ENCODE measurements at places on chromosomes 2 and 18.

- DNase-seq, result no peak
Measured at GRCh38 chr18:44742718-44743311, 62.1 kb downstream of the SETBP1 start.

DNA sequence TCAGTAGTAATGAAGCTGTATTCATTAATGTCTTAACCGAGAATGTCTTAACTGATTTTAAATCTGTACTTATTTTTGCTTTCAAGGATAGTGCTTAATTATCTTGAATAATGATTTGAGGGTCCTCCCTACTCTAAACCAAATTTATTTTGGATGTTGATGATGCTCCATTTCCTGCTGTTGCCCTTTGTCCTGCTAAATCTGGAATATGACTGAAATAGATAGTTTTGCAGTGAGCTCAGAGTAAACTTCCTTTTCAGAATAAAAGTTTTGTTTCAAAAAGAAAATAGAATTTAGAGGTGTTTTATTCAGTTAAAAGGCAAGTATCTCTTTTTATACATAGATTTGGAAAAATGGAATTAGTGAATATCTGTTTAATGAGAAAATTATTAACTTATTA lies 8.1 kb downstream of the NBEAL1 start:
- DNase-seq, result no peak

DNA sequence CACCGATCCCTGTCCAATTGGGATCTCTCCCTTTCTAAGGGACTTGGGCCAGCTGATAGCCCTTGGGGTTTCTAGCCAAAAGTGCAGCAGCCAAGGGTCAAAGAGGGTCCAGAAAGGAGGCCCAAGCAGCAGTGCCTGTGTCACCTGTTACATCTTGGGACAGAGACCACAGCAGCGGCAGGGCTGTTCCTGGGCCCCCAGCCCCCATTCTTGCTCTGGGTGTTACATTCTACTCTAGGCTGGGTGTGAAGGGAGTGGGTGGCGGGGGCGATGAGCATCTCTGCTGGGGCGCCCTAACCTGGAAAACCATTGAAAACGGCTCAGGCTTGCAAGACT lies 1.2 kb downstream of the PAX3 start:
- DNase-seq, result no peak

DNA sequence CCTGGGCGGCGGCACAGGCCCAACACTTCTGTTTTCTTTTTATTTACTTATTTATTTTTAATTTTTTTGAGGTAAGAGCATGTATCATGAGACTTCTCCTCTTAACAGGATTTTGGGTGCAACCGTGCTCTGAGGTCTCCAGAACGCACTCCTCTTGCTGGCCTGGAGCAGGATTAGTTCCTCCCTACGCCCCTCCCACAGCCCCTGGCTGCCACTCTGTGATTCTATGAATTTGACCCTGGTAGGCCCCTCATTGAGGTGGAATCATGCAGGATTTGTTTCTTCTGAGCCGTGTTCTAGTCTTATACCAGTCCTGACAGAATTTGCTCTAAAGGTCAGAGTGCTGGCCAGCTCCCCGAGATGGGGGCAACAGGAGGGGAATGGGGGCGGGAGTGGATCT lies 106.5 kb upstream of the HS6ST1 start:
- no peak for DNase-seq

DNA sequence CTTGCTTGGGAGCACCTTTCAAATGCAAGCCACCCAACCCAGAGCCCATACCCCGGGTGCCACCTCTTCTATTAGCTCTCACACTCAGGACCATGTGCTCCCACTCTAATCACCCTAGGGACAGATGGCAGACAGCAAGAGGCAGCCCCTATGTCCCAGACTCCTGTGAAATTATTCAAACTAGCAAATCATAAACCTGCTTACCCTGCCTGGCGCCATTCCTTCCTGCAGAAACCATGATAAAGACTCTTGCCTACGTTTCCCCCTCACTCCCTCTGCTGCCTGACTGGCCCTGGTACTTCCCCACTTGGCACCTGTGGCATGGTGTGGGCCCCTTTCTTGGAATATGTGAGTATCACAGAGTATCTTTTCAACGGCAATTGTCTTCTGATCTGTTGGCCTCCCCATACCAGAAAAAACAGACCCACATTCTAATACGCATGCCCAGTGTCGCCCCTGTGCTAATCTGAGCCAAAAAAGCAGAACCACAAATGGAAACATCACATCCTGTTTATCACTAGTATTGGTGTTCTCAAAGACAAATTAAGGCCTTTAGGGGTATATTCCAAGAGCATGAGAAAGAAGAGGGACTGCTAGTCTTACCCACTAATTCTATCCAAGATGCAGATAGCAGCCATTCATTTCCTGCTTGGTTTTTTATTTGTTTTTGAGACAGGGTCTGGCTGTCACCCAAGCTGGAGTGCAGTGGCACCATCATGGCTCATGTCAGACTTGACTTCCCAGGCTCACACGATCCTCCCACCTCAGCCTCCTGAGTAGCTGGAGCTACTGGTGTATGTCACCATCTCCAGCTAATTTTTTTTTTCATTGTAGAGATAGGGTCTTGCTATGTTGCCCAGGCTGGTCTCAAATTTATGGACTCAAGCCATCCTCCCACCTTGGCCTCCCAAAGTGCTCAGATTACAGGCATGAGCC lies 44.1 kb upstream of the TTC39C start:
- DNase-seq, result peak; percentile 25

DNA sequence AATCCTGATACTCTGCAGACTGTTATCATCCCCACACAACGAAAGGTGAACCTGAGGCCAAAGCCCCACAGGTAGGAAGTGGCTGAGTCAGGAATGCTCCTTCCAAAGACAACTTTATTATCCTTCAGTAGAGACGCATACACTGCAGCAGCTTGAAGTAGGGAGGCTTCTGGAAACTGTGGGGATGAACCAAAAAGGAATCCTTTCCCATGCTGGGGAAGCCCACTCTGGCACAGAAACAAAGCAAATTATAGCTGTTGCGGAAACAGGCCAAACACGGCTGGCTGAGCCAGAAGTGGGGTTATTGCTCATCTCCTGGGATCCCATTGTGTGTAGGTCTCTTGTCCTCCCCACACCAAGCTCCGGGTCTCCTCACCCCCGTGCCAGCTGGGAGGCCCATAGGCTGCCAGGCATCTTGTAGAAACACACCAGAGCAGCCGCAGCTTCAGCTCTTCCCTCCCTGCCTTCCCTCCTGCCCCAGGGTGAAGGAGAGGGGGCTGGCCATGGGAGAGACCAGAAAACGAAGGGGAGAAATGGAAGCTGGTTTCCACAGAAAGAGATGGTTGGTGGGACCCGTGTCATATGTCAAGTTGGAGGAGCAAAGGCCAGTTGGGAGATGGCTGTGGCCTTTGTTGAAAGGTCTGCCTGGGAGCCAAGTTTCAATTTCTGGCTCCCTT lies 176.9 kb upstream of the NABP1 start:
- no peak for DNase-seq

DNA sequence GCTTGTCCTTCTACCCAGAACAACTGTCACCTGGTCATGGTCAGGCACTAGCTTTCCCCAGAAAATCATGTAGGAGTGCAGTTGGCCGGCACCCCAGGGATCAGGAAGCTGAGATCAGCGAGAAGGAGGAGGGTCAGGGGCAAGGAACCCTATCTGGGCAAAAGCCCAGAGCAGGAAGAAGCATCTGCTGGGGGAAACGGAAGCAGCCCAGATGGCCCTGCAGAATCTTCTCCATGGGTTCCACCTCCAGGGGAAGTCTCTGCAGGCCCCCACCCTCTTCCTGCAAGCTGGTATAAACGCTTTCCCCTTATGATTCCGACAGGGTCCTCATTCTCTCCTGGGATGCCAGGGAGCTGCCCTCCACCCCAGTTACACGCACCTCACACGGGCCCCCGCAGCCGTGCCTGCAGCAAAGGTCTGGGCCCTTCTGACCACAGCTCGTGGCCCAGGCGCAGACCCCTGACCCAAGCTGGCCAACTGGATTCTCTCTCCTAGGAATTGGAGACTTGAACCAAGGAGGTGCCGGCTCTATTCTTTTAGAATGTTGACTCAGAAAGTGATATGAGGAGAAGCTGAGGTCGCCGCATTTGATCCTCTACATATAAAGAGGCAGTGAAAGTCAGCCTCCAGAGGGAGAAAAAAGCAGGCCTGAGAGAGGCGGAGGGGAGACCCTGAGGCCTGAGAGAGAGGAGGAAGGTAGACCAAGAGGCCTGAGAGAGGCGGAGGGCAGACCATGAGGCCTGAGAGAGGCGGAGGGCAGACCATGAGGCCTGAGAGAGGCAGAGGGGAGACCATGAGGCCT lies 71.0 kb downstream of the STPG4 start:
- no peak for DNase-seq

DNA sequence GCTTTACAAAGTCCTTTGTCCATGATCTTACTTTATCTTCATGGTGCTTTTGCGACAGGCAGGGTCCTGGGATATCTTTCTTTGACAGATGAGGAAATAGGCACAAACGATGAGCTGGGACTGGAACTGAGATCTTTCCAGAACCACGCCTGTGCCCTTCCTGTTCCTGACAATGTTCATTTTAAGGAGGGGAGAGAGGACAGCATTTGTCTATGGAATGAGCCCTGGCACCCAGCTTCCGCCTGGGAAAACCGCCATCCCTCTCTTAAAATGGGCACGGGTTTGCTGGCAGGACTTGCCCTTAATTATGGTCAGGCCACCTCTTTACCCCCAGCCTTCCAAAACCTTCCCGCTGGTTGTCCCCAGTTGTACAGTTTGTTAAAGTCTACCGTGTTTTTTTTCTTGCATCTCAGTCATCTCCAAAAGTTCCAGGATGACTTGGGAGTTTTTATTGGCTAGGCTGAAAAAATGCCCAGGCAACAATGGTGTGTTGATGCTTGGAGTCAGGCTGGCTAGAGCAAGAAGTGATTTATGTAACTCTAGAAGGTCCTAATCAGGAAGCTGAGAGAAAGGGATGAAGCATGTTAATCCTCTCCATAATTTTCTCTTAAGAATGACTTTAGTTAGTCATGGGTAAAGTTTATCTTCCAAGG lies 264.9 kb upstream of the EPAS1 start:
- DNase-seq, result no peak

GRCh38 chr18:48790869-48791635 lies 159.7 kb downstream of the SMAD7 start:
- DNase-seq, result no peak

- no peak for DNase-seq
Measured at GRCh38 chr2:69559442-69560146, 83.9 kb downstream of the AAK1 start.

- DNase-seq, result no peak
Measured at GRCh38 chr2:19774805-19775176, 127.0 kb downstream of the TTC32 start.

GRCh38 chr2:106956879-106957278 lies 70.9 kb upstream of the ST6GAL2 start:
- DNase-seq, result no peak

- DNase-seq, result no peak
Measured at GRCh38 chr2:101998896-101999789, 7.4 kb downstream of the IL1R2 start.

GRCh38 chr18:39058386-39059000 lies 1492.9 kb upstream of the CELF4 start:
- DNase-seq, result no peak

DNA sequence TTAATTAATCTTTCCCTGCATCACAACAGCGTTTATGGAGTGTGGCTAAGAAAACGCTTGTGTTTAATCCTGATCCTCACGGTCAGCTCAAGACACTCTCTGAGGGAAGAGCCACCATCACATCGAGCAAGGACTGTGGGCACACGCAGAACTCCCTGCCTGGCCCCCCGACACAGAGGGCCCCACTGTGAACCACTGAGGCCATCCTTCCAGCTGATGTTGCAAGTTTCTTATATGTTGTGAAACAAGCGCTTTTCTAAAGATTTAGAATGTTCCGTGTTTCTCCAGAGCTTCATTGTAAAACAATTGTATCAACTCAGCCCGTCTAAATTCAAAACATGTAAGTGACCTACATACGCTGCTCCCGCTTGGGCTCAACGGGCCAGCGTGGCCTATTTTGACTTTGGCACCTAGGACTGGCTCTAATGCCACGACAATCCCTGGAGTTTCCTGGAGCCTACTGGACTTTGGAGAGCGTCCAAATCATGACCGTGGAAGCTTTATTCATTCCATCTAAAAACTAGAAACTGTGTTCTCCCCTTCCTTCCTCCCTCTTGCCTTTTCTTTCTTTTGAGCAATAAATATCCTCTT lies 34.9 kb downstream of the SERPINE2 start:
- DNase-seq, result no peak

- DNase-seq, result no peak
Measured at GRCh38 chr18:68960355-68960754, 162.5 kb downstream of the CCDC102B start.

DNA sequence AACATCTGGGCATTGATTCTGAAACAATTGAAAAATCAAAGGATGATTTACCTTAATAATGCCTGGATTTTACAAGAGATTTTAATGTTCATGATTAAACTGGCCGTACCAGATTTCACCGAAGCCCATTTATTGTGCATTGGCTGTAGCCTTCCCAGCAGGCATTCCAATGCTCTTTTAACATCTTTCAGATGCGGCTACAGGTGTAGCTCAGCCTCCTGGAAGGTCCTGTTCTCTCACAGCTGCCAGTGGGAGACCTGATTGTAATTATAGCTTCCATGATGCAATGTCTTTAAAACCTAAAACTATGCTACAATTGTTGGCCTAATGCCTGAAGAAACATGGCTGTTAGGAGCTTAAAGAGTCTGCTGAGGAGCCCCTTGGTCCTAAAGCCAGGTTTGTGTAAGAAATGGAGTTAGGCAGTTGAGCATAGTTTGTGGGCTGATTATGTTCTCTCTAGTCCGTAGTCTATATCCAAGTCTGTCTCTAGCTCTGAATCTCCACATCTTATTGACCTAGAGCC lies 147.4 kb downstream of the CERS6 start:
- no peak for DNase-seq

- no peak for DNase-seq
Measured at GRCh38 chr18:34592961-34593382, 117.1 kb upstream of the DTNA start.

DNA sequence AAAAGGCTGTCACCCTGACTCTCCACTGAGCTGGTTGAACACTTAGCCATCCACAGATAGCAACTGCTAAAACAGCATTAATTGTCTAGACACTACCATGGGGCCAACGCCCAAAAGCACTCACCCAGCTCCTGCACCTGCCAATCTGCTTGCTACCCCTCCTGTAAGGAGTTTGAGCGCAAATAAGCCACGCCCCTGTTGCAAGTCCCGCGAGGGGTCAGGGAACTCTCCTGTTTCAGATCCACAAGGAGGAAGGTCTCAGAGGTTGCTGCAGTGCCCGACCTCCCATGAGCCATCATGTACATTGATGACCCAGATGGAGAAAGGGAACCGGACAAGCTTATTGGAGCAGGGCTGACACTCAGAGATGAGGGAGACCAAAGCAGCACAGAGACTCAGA lies 106.8 kb downstream of the ZNF516 start:
- no peak for DNase-seq
